HT1080 (cell line): ENCODE measurements at places on chromosomes 6 and 20.

GRCh38 chr6:68054756-68055155 lies 580.3 kb upstream of the ADGRB3 start:
- no peak for DNase-seq

- DNase-seq = peak; percentile 51
Measured at GRCh38 chr6:15247500-15248450, 1.9 kb downstream of the JARID2 start.

DNA sequence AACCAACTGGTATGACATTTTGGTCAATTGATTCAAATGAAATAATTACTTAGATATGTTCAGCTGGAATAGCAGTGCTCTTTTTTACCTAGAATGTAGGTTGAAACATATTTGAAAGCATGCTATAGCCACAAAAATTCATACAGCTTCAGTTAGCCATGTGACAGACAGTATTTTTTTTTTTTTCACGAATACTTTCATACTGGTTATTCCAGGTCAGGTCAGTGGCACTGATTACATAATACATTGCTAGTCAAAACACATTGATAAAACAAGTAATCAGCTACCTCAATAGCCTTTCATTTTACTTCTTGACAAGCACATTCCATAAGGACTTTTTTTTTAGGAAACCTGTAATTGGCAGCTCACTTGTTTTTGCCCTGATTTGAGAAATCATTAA lies 222.6 kb downstream of the EYA4 start:
- no peak for DNase-seq

DNA sequence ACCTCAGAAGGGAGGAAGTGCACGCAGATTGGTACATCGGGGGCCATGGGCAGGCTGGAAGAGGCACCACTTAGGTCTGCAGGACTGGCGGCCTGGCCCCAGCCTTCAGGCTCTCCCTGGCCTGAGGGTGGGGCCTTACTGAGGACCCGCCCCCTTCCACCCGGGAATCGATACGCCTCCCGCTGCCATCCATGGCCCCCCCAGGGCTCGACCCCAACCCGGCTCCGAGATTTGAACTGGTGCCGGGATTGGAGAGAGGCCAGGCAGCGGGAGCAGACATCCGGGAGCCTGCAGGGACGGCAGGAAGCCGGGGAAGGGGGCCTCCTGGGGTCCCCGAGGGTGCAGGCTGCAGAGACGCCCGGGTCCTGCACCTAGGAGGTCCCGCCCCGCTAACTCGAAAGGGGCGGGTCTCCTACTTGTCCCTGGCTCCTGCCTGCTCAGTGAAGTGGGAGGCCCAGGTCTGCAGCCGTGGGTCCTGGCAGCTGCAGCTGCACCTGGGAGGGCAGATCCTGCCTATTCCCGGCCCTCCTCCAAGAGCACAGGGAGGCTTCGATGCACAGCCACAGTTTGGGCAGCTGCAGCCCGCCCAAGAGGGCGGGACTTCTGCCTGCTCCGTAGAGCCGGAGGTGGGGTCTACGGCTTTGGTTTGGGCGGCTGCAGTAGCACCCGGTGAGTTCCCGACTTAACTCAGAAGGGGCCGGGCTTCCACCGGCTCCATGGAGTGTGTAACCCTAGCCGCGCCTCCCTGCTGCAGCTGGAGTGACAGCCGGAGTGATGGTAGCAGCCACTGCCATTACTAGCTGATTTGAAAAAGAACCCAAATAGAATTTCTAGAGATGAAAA lies 35.2 kb upstream of the TBC1D22B start:
- DNase-seq = peak; percentile 92
